NCI-H1436 (cell line): ENCODE measurements at places on chromosomes 11 and 22.

DNA sequence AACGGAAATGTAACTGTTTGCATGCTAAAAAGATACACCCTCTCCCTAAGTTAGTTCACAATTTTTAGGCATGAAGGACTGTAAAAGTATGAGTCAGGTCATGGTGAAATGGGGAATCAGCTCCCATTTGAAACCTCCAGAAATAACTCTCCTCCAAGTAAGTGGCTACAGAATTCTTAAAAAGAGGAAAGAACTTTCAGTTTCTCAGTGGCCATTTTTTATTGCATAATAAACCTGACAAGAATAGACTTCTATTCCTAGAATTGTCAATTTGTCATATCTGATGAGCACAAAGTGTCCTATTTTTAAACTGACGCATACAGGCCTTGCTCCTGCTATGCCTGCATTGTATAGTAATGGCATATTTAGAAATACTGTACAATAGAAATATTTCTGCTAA, 612.2 kb downstream of the CNTN5 start:
- DNase-seq, result no peak

DNA sequence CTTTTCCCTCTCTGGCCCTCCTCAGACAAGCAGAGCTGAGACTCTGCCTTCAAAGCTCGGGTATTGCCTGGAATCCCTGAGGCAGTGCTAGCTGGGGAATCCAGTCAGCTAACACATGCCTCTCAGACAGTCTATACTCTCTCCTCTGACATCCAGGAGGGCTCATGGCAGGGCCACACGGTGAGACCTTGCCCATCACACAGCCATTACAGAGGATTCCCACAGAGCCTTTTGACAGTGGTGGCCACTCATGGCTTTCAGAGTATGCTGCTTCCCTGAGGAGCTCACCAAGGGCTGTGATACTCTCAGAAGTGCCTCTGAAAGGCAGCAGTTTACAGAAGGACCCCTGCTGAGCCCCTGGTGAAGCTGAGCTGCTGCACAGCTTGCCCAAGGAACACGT, 165.3 kb downstream of the RRAS2 start:
- no peak for DNase-seq

DNA sequence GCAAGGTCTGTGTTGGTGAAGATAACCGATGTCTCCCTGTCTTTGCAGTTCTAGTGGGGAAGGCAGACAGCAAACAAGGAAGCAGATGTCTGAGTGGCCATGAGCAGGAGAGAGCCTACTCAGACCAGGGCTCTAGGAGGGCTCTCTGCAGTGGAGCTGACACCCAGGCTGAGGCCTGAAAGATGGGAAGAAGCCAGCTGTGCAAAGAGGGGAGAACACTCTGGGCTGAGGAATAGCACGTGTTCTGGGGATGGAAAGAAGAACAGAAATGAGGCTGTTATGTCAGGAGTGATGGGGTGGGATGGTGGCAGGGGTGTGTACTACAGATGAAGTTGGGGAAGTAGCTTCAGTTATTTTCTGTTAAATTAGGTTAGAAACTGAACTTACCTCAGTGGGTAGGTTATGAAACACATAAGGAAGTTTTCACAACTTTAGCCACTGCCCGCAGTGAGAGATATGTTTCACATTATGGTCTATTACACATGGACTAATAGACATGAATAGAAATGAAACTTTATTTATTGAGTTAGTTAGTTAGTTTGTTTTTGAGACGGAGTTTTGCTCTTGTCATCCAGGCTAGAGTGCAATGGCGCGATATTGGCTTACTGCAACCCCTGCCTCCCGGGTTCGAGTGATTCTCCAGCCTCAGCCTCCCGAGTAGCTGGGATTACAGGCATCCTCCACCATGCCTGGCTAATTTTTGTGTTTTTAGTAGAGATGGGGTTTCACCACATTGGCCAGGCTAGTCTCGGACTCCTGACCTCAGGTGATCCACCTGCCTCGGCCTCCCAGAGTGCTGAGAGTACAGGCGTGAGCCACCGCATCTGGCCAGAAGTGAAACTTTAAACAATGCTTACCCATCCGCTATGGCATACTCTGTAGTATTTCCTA, 7.8 kb downstream of the DCPS start:
- no peak for DNase-seq

DNA sequence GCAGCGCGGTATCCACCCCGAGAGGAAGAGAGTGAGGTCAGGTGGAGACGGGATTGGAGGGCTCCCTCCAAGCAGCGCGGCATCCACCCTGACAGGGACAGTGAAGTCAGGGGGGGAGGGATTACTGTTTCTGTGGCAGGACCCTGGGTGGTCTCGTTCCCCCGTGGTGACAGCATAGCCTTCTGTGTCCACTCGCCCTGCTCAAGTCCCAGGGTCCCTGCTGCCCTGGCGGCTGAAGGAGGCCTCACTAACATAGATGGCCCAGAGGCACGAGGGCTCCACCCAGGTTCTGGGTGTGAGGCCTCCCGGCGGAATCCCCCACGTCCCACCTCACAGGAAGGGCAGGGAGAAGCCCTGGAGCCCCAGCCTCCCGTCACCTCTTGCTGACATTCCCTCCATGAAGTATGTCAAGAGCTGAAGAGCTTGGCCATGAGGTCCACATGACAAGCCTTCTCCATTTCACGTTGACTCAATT, 636.1 kb downstream of the BRD1 start:
- DNase-seq, result no peak

GRCh38 chr11:122424636-122425035, 230.9 kb upstream of the UBASH3B start:
- DNase-seq, result no peak

DNA sequence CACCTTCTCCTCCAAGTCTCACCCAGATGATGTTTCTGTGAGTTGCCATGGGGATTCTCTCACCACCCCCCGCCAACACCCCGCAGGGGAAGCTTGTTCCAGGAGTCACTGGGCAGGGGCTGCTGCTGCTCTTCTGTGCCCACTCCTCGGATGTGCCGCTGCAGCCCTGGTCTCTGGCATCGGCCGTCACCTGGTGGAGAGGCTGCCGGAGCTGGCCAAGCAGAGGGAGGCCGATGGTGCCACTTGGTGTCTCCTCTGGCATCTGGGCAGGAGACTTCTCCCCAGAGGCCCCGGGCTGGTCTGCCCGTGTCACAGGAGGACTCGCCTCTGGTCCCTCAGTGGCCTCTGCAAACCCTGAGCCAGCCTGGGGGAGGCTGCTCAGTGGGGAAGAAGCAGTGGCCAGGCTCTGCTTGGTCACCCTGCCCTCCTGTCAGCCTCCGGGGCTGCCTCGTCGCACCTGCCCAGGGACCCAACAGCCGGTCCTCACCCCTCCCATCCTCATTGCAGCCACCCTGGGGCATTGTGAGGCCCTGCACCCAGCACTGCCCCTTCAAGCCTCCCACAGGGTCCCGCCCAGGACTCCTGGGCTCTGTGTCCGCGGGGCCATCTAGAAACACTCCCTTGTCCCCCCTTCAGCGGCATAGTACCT, 424 bp upstream of the ADORA2A start:
- DNase-seq, result no peak

DNA sequence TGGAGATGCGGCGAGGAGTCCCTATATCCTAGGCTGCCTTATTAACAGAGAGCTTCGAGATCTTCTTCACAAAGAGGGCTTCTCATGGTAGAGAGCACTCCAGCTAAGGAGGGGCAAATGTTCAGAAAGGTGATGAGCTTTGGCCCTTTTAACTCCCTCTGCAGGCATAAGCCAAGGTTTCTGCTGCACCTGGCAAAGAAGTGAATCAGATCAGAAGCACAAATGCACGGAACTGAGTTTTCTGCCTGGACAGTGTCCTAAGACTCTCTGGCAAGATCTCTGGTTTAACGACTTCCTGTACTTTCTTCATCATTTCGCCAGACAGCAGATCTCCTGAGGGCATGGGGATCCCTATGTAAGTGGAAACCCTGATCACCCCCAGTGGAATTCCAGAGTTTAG, 37.2 kb downstream of the POU2AF3 start:
- no peak for DNase-seq

DNA sequence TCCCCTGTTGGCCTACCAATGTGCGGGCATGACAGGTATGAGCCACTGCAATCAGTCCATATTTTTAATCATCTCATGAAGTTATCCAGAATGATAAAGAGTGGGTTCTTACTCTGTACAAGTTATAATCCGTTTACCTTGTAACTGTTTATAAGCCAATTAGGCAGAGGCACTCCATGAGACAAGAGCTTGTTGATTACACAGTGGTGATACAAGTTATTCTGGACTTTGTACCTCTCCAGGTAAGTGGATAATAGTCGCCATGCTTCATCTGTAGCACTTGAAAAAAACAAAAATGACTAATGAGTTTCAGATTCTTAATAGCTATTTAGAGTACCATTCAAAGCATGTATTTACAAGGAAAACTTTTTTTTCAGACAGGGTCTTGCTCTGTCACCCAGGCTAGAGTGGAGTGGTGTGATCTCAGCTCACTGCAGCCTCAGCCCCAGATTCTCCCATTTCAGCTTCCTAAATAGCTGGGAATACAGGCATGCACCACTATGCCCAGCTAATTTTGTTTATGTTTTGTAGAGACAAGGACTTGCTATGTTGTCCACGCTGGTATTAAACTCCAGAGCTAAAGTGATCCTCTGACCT, 17.7 kb upstream of the FNBP4 start:
- DNase-seq, result peak; percentile 69

DNA sequence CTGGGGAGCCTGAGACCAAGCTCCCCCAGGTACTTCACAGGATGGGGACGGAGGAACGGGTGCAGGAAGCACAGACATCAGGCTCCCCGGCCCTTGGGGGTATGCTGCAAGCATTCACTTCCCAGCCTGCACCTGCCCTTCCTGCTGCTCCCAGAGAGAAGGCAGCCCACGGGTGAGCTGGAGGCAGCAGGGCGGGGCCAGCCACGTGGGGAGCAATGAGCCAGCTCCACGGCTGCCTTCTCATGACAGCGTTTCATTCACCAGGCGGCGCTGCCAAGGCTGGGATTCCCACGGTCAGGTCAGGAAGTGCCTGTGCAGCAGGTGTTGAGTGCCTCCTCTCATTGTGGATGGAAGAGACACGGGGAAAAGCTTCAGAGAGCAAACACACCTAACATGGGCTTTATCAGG, 14.5 kb upstream of the PHLDA2 start:
- DNase-seq, result no peak

DNA sequence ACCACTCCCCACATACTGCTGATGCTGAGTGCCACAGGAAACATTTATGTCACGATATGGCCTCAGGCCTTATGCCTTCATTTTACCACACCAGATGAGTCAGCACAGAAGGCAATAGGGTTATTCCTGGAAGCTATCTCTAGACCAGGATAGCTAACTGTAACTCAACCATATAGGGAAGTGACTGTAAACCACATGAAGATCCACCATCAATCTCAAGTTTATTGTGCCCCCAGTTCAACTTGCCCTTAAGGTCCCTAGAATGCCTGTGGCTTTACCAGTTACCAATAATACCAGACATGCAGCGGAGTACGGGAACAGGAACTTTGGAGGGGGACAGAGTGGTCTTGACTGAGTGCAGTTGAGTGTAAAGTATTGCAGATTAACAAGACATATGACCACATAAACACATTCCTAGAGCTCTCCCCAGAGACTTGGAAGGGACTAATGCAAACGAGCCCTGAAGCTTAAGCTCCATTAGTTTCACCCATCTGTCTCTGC, 180.9 kb downstream of the KIF18A start:
- DNase-seq, result no peak

DNA sequence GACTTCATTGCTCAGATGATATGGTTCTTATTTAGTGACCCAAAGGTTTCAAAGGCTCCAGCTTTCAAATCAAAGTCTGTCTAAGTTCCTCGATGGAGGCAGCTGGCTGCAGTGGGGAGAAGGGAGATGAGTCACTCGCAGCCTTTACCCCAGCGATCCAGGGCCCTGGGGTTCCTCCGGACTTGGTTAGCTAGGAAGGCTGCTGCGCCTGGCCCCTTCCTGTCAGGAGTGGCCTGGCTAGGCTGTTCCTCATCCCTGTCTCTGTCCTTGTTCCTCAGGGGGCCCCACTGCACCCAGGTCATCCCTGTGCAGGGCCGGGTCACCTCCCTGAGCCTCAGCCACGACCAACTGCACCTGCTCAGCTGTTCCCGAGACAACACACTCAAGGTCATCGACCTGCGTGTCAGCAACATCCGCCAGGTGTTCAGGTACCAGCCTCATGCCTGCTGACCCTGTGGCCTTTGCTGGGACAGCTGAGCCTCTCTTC, 13.9 kb downstream of the ATG16L2 start:
- DNase-seq, result no peak

DNA sequence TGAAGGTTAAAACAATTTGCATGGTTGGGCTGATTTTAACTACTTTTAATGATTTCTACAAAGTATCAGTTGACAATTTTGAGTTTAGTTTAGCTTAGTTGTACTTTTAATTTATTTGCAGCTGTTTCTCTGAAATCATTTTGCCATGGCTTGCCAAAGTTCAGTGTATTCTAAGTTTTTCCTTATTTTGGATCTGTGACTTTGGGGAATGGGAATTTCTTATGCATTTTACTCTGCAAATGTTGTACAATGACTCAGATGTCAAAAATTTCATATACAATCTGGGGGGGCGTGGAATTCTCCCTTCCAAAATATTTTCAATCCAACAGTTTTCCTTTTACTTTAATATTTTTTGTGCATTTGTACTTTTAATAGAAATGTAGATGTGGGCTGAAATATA, 8.9 kb upstream of the DCHS1 start:
- DNase-seq, result no peak

GRCh38 chr22:35728639-35729308, 11.1 kb downstream of the APOL5 start:
- peak; percentile 44 for DNase-seq

DNA sequence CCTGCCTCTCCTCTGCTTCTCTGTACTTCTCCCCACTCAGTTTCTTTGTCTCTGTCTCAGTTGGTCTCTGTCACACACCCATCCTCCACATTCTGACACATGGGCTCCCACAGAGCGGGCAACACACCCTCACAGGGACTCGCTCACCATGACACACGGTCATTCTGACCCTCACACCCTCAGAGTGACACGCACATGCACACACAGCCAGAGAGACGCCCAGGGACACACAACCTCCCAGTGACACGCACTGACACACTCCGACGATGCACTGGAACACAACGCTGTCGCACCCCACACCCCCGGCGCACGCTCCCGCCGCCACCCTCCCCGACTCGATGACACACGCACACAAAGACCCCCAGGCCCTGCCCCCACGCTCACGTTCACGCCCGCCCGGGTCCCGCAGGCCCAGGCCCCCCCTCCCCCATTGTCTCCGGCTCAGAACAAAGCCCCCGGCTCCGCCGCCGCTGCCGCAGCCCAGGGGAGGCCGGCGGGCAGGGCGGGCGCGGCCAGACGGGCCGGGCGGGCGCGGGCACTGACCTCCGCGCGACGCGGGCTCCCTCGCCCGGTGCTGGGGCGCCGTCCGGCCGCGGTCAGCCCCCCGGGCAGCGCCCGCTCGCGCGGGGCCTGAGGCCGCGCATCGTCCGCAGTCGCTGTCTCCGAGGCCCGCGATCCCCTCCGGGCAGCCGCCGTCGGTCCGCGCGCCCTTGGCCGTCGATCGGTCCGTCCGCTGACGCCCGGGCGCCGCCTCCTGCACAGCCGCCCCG, 404 bp downstream of the DCHS1 start:
- DNase-seq, result no peak
